ENCODE measurements at places on chromosomes 16 and 17. TPM values are rescaled to one million over a fixed set of nuclear protein-coding genes. Genes with fewer than 3 reads are reported as not detected.
A peak's percentile ranks its signal among the peaks of the same experiment; 100 is the strongest.

- H3K27me3 ChIP-seq: no peaks in the 10 kb centered on the region
- H3K4me1 ChIP-seq: peaks cover 4% of the 10 kb centered on the region
- no peak for DNase-seq
- no peak overlapping the region for H3K4me3 ChIP-seq
- no peaks in the 10 kb centered on the region for H3K36me3 ChIP-seq
Observed at GRCh38 chr16:23369416-23369815, 67.3 kb downstream of the SCNN1B start.

DNA sequence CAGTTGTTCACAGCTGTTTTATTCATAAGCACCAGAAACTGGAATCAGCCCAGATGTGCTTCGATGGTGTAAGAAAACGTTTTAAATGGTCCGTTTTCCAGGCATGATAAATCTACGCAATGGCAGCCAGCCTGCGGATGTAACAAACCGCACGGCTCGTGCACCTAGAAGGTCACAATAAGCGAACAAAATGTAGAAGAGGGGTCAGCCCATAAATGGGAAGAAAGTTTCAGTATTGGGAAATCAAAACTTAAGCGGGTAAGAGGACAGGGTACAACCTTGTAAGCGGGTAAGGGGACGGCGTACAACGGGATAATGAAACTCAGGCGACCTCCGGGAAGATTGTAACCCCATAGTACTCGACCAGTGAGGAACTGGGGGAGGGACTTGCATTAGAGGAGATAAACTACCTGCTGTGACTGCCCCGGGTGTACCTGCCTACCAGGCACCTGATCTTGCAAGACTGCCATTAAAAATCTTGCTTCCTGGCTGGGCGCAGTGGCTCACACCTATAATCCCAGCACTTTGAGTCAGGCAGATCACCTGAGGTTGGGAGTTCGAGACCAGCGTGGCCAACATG, 66.6 kb downstream of the ANKRD11 start:
- H3K27me3 ChIP-seq: no peaks in the 10 kb centered on the region
- H3K27ac ChIP-seq: no peak overlapping the region
- peaks cover 70% of the 10 kb centered on the region for H3K4me1 ChIP-seq
- no peak for DNase-seq

GRCh38 chr16:86834451-86835035, 256.2 kb downstream of the FOXL1 start:
- H3K4me3 ChIP-seq: no peak overlapping the region
- peaks cover under 1% of the 10 kb centered on the region for H3K27me3 ChIP-seq
- no peak overlapping the region for H3K27ac ChIP-seq
- DNase-seq: no peak

GRCh38 chr17:49504369-49504768, 9.3 kb downstream of the NGFR start:
- no peak overlapping the region for H3K27ac ChIP-seq
- H3K27me3 ChIP-seq: peaks cover 67% of the 10 kb centered on the region
- no peak for DNase-seq
- H3K36me3 ChIP-seq: no peaks in the 10 kb centered on the region
- H3K4me3 ChIP-seq: no peak overlapping the region
- no peaks in the 10 kb centered on the region for H3K4me1 ChIP-seq

Gene ZMYND15
- 0.31 TPM for total RNA-seq

Gene RBL2
- 99.5 TPM for total RNA-seq

- no peak overlapping the region for H3K27ac ChIP-seq
- H3K36me3 ChIP-seq: peaks cover 28% of the 10 kb centered on the region
- DNase-seq: no peak
- H3K27me3 ChIP-seq: no peaks in the 10 kb centered on the region
- no peaks in the 10 kb centered on the region for H3K4me1 ChIP-seq
Observed at GRCh38 chr17:60665602-60666001, 12.0 kb upstream of the BCAS3 start.

Gene SAP30BP
- total RNA-seq: 184 TPM

- no peaks in the 10 kb centered on the region for H3K27me3 ChIP-seq
- H3K36me3 ChIP-seq: no peaks in the 10 kb centered on the region
- H3K27ac ChIP-seq: no peak overlapping the region
- no peak for DNase-seq
- H3K4me3 ChIP-seq: no peak overlapping the region
Observed at GRCh38 chr16:1537763-1538289, 4.4 kb downstream of the TMEM204 start.

Gene GPT2
- 17.4 TPM for total RNA-seq

GRCh38 chr17:62708587-62708986, 81.1 kb downstream of the MRC2 start:
- H3K4me1 ChIP-seq: peaks cover 9% of the 10 kb centered on the region
- no peaks in the 10 kb centered on the region for H3K36me3 ChIP-seq
- no peak overlapping the region for H3K4me3 ChIP-seq
- H3K27ac ChIP-seq: no peak overlapping the region
- no peak for DNase-seq

GRCh38 chr17:80463784-80464400, 12.5 kb downstream of the NPTX1 start:
- no peaks in the 10 kb centered on the region for H3K36me3 ChIP-seq
- no peak overlapping the region for H3K27ac ChIP-seq
- H3K27me3 ChIP-seq: peaks cover 46% of the 10 kb centered on the region
- no peaks in the 10 kb centered on the region for H3K4me1 ChIP-seq

DNA sequence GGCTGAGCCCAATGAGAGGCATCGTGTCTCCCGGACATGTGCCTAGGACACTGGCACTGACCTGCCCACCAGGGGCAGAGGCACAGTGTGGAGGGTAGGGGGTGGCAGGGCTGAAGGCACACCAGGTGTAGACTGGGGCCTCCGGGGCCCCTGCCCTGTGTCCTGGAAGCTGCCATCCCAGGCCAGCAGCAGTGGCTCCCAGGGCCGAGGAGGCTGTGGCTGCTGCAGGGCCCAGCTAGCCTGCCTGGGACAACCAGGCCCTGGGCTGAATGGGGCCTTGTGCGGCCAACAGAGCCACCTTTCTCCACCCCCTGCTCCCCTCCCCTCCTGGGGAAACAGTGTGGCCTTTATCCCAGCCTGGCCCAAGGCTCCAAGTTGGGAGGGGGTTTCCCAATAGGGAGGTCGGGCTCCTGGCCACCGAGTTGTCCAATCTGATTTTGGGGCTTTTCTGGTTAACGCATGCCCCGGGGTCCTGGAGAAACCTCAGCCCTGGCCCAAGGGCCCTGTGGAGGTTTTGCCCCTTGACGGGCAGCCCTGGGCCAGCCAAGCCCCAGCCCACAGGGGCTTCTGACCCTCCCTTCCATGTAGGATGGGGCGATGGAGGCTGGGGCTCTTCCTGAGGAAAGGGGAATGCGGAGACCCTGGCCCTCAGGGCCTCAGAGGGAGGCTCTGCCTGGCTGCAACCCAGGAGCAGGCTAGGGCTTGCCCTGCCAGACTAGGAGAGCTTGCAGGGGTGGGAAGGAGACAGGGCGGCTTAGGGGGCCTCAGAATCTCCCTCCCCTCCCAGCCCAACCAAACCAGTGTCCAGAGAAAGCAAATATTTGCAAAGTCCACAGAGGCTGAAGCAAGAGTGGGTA, 4.2 kb downstream of the MTSS2 start:
- H3K4me3 ChIP-seq: no peak overlapping the region
- H3K27ac ChIP-seq: no peak overlapping the region
- DNase-seq: no peak
- H3K36me3 ChIP-seq: no peaks in the 10 kb centered on the region

Gene RGS9
- 3.2 TPM for total RNA-seq

Gene FADS6
- not detected for total RNA-seq

- H3K27me3 ChIP-seq: no peaks in the 10 kb centered on the region
- no peaks in the 10 kb centered on the region for H3K4me1 ChIP-seq
- H3K27ac ChIP-seq: no peak overlapping the region
- peaks cover 68% of the 10 kb centered on the region for H3K36me3 ChIP-seq
Observed at GRCh38 chr17:11981862-11982261, 15.4 kb downstream of the ZNF18 start.

DNA sequence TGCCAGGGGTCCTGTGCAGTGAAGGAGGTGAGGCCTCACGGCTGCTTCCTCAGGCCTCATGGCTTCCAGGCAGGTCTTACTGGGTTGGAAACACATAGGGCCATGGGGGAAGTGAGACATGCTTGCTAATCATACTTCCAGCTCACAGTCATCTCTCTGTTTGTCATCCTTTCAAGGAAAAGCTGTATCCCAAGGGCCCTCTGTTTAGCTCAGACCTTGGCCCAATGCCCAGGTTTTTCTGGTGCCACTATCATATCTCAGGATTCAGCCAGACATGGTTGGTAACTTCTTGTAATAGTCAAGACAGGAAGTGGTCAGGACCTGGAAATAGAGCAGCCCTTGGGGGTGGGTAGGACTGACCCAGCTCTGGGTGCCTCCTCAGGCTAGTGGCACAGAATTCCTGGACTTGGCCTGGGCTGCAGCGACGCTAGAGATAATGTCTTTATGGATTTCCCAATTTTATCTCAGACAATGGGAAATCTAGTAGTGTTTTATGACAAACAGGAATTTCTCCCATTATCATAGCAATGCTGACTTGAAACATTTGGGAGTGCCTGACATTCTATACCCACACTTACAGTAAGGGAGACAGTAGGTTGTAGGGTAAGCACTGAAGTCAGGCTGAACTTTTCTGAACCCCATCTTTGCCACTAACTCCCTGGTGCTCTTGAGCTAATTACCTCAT, 13.5 kb upstream of the ITGB3 start:
- DNase-seq: no peak
- H3K4me1 ChIP-seq: peaks cover 36% of the 10 kb centered on the region
- no peaks in the 10 kb centered on the region for H3K36me3 ChIP-seq
- no peak overlapping the region for H3K4me3 ChIP-seq
- peak overlapping the region; percentile 10 for H3K27ac ChIP-seq
- no peaks in the 10 kb centered on the region for H3K27me3 ChIP-seq

GRCh38 chr17:41403404-41404023, 6.1 kb upstream of the KRT31 start:
- H3K36me3 ChIP-seq: no peaks in the 10 kb centered on the region
- H3K27me3 ChIP-seq: peaks cover 10% of the 10 kb centered on the region
- no peak for DNase-seq
- no peaks in the 10 kb centered on the region for H3K4me1 ChIP-seq
- H3K4me3 ChIP-seq: no peak overlapping the region
- H3K27ac ChIP-seq: no peak overlapping the region

- no peak overlapping the region for H3K4me3 ChIP-seq
- H3K4me1 ChIP-seq: peaks cover 11% of the 10 kb centered on the region
- peak overlapping the region; percentile 6 for H3K27ac ChIP-seq
Observed at GRCh38 chr16:24046442-24046841, 209.7 kb upstream of the CACNG3 start.
